A375 (cell line): ENCODE measurements at places on chromosomes 6 and 20. TPM values are rescaled to one million over a fixed set of nuclear protein-coding genes. Genes with fewer than 3 reads are reported as not detected.

WFDC2 gene
- 0.72 and 1.1 TPM in 2 replicates for total RNA-seq

PARD6B gene
- total RNA-seq, result 2.4 and 2.9 TPM in 2 replicates

KCNG1 gene
- 183 and 213 TPM in 2 replicates for total RNA-seq

MAN1A1 gene
- total RNA-seq, result 2.7 and 4.0 TPM in 2 replicates

MYBL2 gene
- 53.2 and 62.7 TPM in 2 replicates for total RNA-seq

SIRPG gene
- 0.27 TPM in 1 of 2 replicates, not detected in the other for total RNA-seq

RALGAPB gene
- total RNA-seq, result 18.6 and 21.8 TPM in 2 replicates

SYS1 gene
- total RNA-seq, result 25.3 and 30.6 TPM in 2 replicates

APOBEC2 gene
- not detected in 2 replicates for total RNA-seq

TPD52L1 gene
- 44.5 and 50.9 TPM in 2 replicates for total RNA-seq
